ENCODE measurements at places on chromosomes 1 and 21.

- no peak for DNase-seq
Measured at GRCh38 chr1:208857465-208857864, 613.3 kb upstream of the PLXNA2 start.

DNA sequence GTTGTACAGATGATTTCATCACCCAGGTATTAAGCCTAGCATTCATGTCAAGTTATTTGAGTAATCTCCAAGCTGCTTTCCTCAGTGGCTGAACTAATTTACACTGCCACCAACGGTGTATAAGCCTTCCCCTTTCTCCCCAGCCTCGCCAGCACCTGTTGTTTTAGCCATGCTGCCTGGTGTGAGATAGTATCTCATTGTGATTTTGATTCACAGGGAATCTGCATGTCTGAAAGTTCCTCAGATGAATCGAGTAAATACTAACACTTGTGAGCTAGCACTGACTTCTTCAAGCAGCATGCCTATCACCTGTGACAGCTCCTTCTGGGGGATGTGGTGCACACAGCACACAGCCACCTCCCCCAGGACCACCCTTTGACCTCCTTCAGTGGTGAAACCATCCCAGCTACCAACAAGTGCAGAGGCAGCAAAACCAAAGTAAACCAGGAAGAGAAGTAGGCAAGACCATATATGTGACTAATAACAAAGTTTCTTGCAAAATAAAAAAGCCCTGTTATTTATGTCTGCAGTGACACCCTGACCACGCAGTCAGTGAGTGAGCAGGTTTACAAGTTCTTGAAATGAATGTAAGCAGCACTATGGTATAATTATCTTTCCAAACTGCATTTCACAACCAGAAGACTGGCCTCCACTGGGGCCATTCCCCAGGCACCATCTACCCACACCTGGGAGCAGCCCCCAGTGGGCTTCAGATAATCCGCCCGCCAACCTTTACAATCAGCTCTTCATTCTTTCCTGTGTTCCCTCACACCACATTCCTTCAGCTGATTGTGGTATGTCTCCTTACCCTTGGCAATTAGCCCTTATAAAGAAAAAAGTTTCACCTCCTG is 173.8 kb downstream of the ETS2 start:
- DNase-seq = no peak

GRCh38 chr1:58249388-58249736 is 297.2 kb downstream of the OMA1 start:
- DNase-seq = no peak

DNA sequence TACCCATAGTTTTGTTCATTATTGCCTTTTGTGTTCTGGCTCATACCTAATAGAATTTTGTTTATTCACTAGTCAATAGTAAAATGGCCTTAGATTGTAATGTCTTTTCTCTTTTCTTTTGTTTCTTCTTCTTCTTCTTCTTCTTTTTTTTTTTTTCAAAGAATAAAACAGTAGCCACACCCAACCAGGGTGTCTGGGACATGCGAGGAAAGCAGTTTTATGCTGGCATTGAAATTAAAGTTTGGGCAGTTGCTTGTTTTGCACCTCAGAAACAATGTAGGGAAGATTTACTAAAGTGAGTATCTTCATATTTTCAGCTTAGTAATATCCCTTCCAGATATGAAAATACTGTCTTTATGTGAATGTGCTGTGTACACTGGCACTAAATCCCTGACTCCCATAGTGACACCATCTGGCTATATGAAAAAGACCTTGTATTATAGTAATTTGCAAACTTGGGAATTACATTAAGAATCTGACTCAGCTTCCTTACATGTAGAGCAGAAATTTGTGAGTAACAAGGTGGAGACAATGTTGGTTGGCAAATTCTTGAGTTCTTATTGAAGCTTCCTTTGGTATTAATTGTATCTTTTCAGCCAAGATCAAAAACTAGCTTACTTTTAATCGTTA is 24.6 kb downstream of the AGO4 start:
- DNase-seq = no peak

DNA sequence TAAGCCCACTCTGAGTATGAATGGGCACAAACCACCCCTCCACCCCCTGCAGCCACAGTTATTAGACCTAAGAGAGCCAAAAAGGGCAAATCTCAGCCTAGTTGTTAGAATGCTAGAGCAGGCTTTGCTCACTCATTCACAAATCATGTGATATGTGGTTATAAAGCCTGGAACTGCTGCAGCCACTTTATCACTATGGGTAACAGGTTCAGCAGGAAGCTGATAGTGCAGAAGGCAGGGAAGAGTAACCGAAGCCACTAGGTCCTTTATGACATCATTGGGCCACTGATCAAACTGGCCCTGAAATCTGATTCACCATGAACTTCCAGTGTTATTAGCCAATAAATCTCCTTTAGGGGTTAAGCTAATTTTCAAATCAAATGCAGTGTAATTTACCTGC is 134.7 kb downstream of the GRIK1 start:
- no peak for DNase-seq

DNA sequence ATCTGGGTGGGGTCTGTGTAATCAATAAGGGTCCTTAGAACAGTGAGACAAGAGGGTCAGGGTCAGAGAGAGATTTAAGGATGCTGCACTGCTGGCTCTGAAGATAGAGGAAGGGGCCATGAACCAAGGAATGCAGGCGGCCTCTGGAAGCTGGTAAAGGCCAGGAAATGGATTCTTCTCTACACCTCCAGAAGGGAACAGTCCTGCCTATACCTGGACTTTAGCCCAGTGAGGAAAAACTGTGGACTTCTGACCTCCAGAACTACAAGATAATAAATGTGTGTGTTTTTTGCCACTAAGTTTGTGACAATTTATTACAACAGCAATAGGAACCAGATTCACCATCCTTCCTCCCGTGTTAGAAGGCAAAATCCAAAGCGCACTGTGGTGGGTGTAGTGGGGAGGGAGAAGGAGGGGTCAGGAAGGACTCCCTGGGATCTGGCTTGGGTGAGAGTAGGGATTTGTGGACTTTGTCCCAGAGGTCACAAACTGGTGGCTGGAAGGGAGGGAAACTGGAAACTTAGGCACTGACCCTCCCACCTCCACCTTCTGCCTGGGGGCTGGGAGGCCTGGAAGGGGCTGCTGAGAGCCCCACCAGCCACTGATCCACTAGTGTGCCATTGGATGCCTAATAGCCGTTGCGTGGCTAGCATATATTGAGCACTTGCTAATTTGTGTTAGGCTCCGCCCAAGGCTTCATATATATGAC is 5.4 kb upstream of the CELA2A start:
- no peak for DNase-seq

DNA sequence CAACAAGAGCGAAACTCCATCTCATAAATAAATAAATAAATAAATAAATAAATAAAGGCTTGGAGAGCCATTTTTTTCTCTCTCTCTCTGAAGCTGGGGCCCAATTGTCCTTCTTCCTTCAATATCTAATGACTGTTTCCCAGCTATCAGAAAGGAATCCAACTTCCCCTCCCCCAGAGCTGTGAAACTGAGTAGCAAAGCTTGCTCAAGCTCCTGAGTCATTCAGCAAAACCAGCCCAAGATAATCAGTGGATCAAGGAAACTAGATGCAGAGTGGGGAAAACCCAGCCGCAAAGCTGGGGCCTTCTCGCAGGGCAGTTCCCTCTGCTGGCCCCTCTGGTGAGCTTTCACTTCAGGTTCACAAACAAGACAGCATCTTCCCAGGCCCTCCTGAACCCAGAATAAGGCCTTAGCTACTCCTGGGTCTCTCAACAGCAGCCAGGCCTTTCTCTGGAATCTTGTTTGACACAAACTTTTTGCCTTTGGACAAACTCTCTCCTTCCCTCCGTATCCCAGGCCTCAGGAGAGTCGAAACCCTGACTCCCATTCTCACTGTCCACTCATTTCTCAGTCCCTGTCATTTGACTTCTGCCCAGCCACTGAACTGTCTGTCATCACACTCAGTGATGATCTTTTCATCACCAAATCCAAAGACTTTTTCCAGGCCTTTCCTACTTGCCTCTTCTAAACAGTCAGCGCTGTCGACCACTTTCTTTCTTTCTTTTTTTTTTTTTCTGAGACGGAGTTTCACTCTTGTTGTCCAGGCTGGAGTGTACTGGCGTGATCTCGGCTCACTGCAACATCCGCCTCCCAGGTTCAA is 18.0 kb upstream of the PTP4A2 start:
- peak; percentile 50 for DNase-seq

DNA sequence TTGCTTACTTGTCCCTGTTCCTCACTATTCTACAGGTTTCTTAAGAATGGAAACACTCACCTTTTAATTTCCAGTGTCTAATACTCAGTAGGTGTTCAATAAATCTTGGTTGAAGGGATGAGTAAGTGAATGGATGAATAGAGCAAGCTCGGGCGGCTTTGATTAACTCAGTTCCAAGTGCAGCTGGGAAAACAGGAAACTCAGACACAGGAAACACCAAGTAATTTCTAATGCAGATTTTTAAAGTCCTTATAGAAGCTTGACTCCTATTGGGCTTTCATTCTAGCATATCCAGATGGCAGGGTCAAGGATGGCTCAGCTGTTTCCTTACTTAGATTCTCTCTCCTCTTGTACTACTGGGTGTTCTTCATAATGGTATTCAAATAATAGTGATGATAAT is 14.0 kb downstream of the CAMK1G start:
- DNase-seq = no peak

GRCh38 chr21:41186755-41187536 is 19.0 kb downstream of the BACE2 start:
- DNase-seq = no peak

- no peak for DNase-seq
Measured at GRCh38 chr1:248805876-248806275, 19.8 kb downstream of the SH3BP5L start.

Data from stimulated activated CD8-positive, alpha-beta memory T cell treated with anti-CD3 and anti-CD28 coated beads, Interleukin-4, amount 100 ng/mL, for 4 hours (primary cell).